Fibroblast of skin of left biceps (primary cell): ENCODE measurements at places on chromosomes 5 and 9.

- no peak for DNase-seq
Measured at GRCh38 chr9:125190361-125190801, 778 bp upstream of the PPP6C start.

DNA sequence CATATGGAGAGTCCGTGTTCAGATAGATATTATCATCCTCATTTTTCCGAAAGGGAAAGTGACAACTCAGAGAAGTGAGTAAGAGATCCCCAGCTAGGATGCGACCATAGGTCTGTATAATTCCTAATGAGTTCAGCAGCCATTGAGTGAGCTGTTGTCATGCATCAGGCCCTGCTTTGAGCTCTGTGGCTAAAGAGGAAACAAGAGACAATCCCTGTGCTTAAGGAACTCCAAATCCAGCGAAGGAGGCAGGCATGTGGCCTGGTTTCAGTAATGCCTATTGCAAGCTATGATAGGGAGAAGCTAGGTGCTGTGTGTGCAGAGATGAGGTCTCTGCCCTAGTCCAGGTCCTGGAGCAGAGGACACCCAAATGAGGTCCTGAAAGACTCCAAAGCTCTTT is 192.8 kb downstream of the ACTL7B start:
- DNase-seq = no peak

- no peak for DNase-seq
Measured at GRCh38 chr5:159053216-159053615, 46.5 kb downstream of the EBF1 start.

DNA sequence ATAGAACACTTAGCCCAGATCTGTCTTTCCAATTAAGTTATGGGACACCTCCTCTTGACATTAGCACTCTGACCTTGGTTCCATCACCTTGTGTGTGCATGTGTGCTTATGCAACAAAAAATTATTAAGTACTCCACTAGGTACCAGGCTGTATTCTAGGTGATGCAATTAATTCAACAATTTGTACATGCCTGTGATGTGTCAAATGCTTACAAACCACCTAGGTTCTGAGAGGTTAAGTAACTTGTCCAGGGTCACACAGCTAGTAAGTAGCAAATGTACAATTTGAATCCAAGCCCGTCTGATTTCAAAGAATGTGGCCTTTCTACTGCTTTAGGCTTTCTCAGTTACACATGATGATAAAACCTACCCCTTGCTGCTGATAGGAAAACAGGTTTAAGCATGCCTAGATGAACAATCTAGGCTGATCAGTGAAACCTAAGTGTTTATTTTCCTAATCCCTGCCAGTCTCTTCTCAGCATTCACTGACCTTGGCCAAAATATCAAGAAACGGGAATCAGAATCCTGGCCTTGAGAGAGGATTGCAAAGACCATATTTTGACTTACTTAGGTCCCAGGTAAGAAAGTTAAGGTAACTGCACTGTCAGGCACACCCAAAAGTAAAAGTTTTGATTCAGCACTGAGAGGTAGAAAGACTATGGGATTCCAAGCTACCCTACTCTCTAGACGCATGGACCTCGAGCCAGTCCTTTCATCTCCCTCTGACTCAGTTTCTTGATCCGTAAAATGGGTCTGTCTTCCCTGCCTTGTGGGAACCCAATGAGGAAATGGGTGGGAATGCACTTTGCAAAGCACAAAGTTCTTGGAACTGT is 1.0 kb downstream of the TBC1D2 start:
- DNase-seq = no peak

- DNase-seq = peak; percentile 21
Measured at GRCh38 chr9:108184941-108185340, 670.8 kb downstream of the ACTL7B start.

- no peak for DNase-seq
Measured at GRCh38 chr9:112031400-112031799, 134.8 kb downstream of the UGCG start.

GRCh38 chr5:1471240-1471853 is 26.1 kb upstream of the SLC6A3 start:
- DNase-seq = no peak

- no peak for DNase-seq
Measured at GRCh38 chr9:132637351-132637750, 32.4 kb downstream of the DDX31 start.

GRCh38 chr9:97866848-97867247 is 13.8 kb downstream of the FOXE1 start:
- DNase-seq = no peak

DNA sequence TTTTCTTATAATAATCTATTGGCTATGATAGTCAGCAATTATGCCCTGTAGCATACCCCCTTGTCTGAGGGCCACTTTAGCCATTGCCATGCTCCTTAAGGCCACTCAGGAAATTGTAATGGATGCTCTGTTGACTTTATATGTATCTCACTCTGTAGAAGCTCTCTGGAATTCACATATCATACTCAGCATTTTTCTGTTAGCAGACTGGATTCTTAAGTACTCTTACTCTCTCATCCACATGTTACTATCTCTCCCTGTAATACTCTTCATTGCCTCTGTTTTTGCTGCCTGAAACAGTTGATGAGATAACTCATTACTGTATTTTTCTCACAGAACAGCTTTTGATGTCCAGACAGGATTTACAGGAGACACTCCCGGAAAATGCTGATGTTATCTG is 24.2 kb downstream of the TMEM232 start:
- no peak for DNase-seq

GRCh38 chr5:77101298-77101697 is 14.2 kb upstream of the ZBED3 start:
- DNase-seq = no peak

DNA sequence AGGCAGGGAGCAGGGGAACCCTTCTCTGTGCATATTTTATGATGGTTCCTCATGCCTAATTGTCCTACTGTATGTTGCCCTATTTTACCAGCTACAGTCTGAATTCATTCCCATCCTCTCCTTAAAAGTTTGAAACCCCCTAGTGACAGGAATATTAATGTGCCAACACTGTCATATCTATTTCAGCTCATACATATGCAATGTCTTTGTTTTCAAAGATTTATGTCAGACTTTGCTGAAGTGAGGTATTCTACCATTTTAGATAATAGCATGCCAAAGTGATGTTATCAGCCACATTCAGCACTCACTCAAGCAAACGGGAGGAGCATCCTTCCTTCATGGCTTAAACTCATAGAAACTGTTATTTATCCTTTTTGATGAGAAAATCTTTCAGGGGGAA is 696.5 kb downstream of the NR2F1-AS1 start:
- no peak for DNase-seq

DNA sequence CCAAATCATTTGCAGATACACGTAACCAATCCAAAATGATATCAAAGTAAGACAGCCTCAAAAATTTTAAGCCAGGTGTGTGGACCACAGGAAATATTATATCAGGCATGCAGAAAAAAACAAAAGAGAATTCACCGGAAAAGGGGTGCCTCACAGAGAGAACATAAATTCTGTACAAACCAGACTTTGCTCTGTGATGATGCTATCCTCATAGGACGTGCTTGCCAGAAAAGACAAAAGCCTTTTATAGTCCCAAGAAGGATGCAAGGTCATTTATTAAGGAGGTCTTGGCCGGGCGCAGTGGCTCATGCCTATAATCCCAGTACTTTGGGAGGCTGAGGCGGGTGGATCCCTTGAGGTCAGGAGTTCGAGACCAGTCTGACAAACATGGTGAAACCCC is 16.8 kb upstream of the ATP6V1G1 start:
- no peak for DNase-seq

GRCh38 chr5:53389093-53389492 is 91.3 kb upstream of the FST start:
- no peak for DNase-seq

DNA sequence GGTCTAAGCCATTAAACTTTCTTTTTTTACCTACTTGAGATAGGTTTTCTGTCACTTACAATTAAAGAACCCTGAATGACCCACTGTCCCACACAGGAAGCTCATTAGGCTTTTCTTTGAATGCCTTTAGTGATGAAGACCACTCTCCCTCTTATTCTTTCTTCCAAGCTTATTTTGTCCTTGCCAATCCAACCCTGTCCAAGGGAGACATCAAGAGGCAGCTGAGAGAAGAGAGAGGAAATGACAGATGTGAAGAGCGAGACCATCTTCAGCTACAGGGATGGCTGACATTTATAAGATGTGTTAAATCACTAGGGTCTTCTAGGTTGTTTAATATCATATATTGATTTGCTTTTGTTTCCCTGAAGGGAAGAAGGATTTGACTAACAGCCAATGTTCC is 133.5 kb downstream of the FAM114A2 start:
- no peak for DNase-seq

DNA sequence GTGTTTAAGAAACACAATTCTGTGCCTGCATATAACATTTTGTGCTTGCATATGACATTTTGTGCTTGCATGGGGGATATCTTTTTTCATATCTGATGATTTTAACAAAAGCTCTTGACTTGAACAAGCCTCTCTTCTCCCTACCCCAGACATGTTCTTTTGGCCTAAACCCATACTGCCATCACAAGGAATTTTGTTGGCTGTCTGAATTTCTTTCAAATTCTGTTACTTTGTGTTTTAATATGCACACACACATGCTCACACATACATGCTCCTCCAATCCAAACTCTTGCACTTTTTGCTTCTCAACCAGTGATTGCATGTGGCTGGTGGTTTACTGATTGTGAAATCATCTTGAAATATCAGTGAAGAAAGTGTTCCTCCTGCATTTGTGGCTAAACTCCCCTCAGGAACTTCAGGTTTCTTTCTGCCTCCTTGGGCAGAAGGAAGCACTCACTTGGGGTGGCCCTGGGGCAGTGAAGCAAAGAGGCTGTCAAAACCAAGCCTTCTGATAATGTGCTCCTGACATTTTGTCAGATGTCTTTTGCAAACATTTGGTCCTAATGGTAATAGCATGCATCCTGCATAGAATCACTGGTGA is 377.2 kb upstream of the KLF4 start:
- DNase-seq = peak; percentile 19

DNA sequence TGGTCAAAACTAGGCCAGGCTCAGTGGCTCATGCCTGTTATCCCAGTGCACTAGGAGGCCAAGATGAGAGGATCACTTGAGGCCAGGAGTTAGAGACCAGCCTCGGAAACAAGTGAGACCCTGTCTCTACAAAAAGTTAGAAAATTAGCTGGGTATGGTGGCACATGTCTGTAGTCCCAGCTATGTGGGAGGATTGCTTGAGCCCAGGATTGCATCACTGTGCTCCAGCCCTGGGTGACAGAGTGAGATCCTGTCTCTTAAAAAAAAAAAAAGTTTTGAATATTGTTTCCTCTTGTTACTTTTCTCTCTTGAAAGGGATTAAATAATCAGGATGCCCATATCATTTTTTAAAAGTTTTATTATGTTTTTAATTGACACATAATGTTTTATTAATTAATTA is 7.6 kb downstream of the ARHGEF37 start:
- DNase-seq = no peak
